ENCODE measurements at places on chromosomes 11 and 22.

- DNase-seq = no peak
Measured at GRCh38 chr22:38481871-38482332, 14.0 kb downstream of the KDELR3 start.

DNA sequence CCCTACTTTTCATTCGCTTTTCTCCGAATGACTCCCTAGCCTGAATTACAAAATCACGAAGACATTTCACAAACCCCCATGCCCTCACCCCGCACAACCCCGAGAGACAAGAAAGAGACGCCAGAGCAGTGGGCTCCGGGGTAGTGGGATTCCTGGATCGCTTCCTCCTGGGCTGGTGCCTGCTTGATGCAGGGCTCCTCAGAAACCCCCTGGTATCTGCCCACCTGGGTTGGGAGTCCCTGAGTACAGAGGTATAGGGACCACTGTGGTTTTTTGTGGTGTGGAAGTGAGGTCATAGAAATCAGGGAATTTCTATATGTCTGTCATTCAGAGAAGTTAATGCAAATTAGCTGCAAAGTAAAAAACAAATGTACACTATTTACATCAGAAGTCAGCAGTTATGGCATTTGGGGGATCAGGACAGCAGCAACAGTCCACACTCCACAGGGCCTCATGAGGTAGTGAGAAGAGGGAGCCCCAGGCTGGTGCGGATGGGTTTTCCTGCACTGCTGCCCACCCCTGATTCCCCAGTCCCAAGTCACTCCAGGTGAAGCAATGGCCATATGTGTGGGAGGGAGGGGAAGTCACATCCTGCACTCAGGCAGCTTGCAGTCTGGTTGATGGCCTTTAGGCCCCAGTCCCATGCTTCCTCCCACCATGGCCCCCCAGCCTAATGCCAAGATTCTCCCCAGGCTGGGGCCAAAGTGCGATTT lies 39.6 kb downstream of the BUD13 start:
- no peak for DNase-seq

DNA sequence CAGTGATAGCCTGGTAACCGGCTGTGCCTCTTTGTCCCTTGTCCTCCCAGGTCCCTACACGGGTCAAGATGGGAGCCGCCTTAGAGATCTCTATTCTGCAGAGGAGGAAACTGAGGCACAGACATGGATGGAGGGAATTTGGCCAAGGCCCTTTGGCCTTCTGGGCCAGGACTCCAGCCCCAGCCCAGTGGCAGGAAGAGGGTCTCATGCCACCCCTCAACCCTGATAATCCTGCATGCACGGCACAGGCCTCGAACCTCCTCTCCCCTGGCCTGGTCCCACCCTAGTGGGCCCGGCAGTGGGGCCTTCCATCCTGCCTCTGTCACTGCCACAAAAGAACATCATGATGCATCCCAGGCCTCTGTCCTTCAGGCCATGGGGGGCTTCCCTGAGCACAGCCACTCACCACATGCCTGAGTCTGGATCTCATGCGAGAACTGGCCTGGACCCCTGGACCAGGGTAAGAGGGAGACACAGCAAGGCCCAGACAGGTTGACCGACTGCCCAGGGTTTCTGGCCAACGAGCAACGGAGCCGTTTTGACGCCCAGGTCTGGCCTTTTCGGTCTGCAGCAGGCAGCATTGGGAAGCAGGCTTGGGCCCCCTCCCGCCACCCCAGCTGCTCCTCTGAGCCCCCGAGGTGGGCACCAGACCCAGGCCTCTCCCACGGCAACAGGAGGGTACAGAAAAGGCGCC lies 6.5 kb downstream of the LINC01488 start:
- no peak for DNase-seq

DNA sequence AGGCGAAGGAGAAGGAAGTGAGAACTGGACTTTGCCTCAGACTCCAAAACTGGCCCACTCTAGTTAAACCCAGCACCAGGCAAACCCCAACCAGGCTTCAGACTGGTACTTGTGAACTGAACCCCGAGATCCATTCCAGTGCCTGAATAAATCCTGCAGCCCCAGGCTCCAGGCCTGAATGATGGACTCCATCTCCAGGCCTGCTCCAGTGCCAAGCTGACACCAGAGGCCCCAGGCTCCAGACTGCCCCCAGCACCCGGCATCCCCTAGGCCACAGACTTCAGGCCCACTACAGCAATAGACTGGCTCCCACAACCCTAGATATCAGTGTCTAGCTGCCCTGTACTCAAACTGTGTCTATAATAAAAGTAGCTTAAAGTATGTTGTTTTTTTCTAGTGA lies 406.8 kb downstream of the FAM181B start:
- DNase-seq = no peak

GRCh38 chr22:17910561-17911311 lies 113.6 kb downstream of the MICAL3 start:
- no peak for DNase-seq

- no peak for DNase-seq
Measured at GRCh38 chr22:50272044-50272802, 2.0 kb upstream of the MAPK11 start.

- DNase-seq = no peak
Measured at GRCh38 chr11:72081184-72081644, 564 bp downstream of the LRRC51 start.

DNA sequence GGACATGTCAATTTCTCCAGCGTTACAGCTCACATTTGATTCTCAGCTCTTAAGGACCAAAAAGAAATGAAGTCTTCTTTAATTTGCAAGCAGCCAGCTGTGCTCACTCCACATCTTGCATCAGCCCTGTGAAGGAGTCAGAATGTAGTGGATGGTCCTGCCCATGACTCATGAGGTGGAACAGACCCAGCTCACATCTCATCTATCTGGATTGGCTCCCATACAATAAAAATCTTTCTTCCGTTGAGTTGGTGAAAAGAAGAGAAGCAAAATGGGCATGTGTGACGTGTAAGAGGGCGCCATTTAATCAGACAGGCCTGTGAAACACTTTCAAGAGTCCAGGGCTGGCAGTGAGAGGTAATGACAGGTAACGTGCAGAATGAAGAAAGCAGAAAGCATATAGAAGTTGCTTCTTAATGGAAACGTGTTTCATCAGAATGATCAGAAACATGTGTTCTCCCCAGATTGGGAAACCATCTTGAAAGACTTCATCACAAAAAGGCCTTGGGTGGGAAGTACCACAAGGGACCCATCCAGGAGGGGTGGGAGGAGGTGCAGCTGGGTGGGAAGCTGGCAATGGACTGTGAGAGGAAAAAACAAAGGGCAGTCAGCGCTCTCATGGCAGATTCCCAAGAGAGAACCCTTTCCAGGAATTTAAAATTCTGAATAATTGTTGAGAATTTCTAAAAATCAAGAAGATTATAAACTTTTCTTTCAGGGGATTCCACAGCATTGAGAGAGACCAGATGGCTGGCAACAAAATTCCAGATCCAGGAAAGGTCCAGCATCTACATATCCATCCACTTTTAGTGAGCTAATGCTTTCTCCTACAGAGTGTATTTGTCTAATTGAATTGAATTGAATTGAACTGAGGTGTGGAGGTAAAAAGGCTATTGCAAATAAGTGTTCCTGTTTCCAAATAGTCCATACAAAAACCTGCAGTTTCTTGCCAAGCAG lies 57.0 kb downstream of the ETS1 start:
- no peak for DNase-seq

- peak; percentile 85 for DNase-seq
Measured at GRCh38 chr11:68751331-68751856, at the start of gene TESMIN. TESMIN (minus strand) TSS chr11:68751520; CDS start chr11:68750660, 860 bp downstream.

GRCh38 chr22:26921726-26922125 lies 264.3 kb downstream of the MIAT start:
- DNase-seq = no peak

- DNase-seq = no peak
Measured at GRCh38 chr11:100832829-100833228, 145.7 kb downstream of the ARHGAP42 start.

- no peak for DNase-seq
Measured at GRCh38 chr11:117230286-117230961, 1.4 kb downstream of the PCSK7 start.

- no peak for DNase-seq
Measured at GRCh38 chr11:116962108-116962507, 124.7 kb upstream of the APOA1 start.

- no peak for DNase-seq
Measured at GRCh38 chr11:28833670-28834069, 725.5 kb downstream of the METTL15 start.

- DNase-seq = no peak
Measured at GRCh38 chr22:38435965-38436364, 19.0 kb downstream of the KCNJ4 start.

GRCh38 chr11:65307298-65308229 lies 7.1 kb upstream of the CDC42EP2 start:
- no peak for DNase-seq

- no peak for DNase-seq
Measured at GRCh38 chr22:46029036-46029435, 52.1 kb upstream of the WNT7B start.

DNA sequence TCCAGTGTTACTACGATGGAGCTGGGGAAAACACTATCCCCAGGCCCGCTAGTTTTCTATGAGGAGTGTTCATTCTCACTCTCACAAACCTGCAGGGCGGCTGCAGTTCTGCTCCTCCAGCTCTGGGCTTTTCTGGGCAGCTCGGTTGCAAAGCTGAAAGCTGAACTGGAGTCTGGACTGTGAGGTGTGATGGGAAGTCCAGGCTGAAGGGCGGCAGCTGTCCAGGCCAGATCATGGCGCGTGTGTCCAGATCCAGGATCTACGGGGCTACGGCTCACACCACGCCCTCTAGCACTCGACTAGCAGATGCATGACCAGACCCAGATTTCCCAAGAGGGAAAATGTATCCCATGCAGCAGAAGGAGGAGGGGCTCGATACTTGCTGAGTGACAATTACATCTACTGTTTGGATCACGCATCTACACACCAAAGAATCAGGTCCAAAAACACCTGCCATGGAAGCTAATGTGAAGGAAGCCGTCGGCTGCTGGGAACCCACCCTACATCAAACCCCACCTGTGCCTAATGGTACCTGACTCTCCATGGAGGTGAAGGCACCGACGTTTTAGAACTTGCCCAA lies 555.0 kb downstream of the BRD1 start:
- no peak for DNase-seq

- DNase-seq = no peak
Measured at GRCh38 chr11:65150509-65151299, 16.4 kb upstream of the SYVN1 start.

DNA sequence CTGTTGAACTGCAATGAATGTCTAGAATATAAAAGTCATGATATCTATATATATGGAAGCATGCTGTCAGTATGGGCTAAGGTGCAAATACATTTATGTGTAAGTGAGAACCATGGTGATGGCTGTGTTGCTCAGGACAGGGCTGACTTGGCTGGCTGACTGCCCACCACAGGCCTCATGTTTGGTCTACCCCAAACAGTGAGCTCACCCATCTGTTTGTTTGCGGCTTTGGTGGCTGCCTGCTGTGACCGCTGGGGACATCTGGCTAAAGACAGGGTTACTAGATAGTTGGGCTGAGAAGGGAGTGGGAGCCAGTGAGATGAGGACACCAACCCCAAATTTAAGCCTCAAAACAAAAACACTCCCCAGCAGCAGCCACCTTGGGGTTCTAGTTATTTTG lies 6.3 kb downstream of the CD44 start:
- peak; percentile 61 for DNase-seq

DNA sequence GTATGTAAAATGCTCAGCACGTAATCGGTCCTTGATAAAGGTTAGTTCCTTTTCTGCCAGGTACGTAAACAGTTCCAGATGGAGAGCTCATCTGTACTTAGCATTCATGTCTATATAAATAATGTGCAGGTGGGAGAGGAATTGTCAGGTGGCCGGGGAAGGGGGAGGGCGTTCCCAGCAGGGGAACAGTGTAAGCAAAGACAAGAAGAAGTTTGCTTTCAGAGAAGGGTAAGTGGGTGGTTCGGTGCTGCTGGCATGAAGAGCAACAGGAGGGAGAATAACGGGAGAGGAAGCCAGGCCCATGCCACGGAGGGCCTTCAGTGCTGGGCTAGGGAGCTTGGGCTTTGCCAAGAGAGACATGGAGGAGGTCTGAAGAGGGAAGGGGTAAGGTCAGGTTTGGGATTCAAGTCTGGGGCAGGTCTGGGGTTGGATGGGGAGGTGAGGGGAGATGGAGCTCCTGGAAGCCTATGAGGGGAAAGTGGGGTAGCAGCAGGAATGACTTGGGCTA lies 11.4 kb upstream of the WNT11 start:
- DNase-seq = no peak

All from T-helper 2 cell (primary cell).